ENCODE measurements at places on chromosomes 5 and 9.
A peak's percentile ranks its signal among the peaks of the same experiment; 100 is the strongest.

DNA sequence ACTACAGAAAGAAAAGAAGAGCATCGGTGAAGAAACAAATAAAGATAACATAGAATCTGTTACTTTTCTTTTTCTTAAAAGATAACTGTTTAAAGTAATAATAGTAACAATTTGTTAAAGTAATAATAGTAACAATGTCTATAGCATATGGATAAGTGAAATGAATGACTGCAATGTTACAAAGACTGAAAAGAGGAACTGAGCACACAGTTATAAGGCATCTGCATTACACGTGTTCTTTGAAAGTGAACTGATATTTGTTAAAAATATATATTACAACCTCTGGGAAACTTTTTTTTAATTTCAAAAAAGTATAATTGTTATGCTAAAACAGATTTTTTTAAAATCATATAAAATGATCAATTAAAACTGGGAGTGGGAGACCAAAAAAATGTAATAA, 88.4 kb upstream of the FST start:
- DNase-seq, result no peak

GRCh38 chr5:98570661-98571191, 202.7 kb upstream of the RGMB start:
- no peak for DNase-seq

- DNase-seq, result no peak
Measured at GRCh38 chr5:84281383-84281782, 103.3 kb downstream of the EDIL3 start.

DNA sequence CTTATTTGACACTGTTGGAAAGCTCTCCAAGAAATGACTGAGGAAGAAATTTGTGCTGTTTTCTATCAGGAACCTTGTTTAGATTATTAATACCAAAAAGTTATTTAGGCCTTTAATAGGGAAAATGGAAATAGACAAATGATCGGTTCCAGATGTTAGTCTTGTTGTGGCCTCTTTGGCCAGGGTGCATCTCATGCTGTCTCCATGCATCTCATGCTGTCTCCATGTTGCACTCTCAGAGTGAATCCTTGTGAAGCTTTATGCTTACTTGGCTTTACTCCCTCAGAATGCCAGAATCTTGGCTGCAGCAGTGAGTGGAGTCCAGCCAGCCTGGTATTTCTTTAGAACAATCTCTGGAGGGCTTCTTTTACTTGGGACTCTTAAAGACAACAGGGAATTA, 185.5 kb downstream of the ARHGAP26 start:
- DNase-seq, result no peak

- no peak for DNase-seq
Measured at GRCh38 chr9:130183133-130183762, 11.0 kb downstream of the NCS1 start.

- DNase-seq, result no peak
Measured at GRCh38 chr9:92189782-92190535, 74.7 kb upstream of the SPTLC1 start.

GRCh38 chr5:31645420-31646081, 6.6 kb downstream of the PDZD2 start:
- DNase-seq, result no peak

- DNase-seq, result no peak
Measured at GRCh38 chr9:129547063-129547462, 73.8 kb downstream of the C9orf50 start.

GRCh38 chr5:78858364-78858763, 126.7 kb downstream of the ARSB start:
- no peak for DNase-seq

DNA sequence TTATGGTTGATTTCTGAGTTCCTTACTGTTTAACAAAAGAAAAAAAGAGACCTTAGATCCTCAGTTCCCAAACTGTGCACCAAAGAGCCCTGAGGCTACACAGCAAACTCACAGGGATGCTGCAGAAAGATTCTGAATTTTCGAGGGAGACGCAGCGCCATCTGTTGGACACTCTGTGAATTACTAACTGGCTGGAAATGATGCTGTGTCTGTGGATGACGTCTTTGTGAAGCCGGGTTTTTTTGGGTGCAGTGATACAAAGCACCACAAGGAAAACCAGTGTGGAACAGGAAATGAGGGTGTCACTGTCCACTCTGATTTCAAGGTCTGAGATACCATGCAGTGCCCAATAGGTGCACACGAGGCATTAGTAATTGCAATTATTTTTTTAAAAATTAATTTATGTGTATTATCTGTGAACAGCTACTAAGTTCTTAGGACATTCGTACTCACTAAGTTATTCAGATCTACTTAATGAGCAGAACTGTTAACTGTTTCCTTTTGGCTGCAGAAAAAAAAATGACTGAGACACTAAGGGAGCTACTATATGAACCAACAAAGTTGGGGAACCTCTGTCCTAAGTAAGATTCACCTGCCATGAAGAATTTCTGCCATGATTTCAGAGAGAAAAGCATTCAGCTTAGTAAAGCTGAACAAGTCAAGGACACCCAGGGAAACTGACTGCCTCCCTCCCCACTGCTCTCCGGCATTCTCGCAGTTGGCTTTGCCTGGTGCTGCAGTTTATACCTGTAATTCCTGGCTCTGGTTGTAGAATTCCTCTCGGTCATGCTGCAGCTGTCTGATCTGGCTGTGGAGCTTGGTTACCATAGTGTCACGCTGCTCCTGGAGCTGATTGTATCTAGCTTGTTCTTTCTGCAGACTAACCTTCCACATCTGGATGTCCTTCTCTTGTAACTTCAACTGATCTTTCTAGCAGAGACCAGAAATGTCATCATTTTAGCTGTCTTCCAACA, 23.4 kb downstream of the SPACA9 start:
- no peak for DNase-seq

DNA sequence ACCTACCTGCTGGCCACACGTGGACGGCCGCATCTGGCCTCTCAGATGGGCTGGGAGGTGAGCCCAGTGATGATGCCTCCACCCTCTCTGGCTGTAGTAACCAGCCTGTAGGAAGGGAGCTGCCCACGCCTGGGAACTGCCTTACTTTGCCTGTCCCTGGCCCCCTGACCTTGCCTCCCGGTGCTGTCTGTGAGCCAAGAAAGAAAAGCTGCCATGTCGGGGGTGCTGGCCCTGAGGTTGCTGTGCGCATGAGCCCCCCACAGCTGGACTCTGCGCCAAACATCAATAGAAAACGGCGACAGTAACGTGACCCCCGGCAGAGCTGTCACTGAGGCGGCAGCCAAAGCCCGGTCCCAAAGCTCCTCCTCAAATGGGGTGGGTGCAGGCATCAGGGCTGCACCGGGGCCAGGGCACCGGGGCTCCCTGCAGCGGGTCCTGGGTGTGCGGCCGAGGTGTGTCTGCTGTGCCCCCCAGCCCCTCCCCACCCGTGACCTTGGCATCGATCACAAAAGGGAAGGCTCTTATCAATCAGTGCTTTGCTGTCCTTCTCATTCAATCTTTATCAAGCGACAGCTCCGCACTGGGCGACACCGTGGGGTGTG, 15.3 kb upstream of the SLC9A3 start:
- DNase-seq, result no peak

GRCh38 chr5:125236007-125236406, 489.6 kb upstream of the ZNF608 start:
- no peak for DNase-seq

DNA sequence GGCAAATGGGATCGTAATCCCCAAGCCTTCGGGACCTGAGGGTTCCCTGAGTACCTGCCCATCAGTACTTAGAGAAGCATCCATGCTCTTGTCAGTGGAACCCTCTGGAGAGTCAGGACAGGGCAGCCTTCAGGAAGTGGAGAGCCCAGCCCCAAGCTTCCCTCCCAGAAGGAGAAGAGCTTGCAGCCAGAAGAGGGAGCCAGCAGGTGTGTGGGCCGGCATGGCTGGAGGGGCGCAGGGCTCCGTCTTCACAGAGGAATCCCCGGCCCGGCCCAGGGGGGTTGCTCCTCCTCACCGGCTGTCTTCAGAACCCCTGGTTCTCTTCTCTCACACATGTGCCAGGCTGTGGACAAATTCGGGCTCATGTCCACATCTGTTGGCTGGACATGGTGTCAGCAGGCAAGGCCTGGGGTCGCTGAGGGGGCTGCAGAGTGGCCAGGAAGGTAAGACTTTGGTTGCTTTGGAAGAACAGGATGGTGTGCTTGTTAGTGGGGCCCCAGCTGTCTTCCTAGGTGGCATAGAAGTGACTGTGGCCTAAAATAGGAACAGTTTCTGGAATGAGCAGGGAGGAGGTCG, 58.9 kb upstream of the RXRA start:
- DNase-seq, result no peak

GRCh38 chr5:149257131-149257530, 14.5 kb upstream of the AFAP1L1 start:
- DNase-seq, result no peak

GRCh38 chr5:144100702-144101101, 69.8 kb downstream of the YIPF5 start:
- no peak for DNase-seq

DNA sequence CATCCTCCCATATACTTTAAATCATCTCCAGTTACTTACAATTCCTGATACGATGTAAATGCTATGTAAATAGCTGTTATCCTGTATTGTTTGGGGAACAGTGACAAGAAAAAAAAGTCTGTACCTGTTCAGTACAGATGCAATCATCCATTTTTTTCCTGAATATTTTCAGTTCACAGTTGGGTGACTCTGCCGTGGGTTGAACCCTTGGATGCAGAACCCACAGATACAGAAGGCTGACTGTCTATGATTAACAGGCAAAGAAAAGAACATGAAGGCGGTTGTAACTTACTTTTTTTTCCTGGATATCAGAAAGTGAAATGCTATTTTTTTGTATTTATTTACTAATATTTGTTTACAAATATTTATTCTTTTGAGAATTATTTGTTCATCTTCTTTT, 33.2 kb downstream of the DAP start:
- DNase-seq, result no peak

DNA sequence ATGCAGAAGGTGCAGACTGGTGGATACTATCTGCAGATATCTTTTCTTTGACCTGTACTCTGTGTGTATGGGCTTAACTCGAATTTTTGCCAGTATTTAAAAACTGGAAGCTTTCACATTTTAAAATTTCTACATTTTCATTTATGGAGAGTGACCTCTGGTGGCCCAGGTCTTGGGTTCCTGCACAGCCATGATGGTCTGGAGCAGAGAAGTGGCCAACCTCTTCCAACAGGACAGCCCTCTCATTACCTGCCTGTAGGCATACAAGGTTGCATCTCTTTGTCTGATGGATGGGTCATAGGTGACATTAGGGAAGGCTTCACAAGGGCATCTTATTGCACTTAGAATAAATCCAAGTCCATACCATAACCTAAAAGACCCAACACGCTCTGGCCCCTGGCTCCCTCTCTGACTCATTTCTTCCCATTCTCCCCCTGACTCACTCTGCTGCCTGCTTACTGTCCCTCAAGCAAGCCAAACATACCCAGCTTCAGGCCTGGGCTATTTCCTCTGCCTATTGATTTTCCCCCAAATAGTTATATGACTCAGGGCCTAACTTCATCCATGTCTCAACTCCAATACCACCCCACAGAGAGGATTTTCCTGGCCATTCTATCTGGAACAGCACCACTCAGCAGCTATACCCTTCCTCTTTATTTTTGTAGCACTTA, 113.3 kb upstream of the SLC1A3 start:
- DNase-seq, result no peak

- no peak for DNase-seq
Measured at GRCh38 chr5:127585661-127586060, 63.2 kb upstream of the CTXN3 start.

DNA sequence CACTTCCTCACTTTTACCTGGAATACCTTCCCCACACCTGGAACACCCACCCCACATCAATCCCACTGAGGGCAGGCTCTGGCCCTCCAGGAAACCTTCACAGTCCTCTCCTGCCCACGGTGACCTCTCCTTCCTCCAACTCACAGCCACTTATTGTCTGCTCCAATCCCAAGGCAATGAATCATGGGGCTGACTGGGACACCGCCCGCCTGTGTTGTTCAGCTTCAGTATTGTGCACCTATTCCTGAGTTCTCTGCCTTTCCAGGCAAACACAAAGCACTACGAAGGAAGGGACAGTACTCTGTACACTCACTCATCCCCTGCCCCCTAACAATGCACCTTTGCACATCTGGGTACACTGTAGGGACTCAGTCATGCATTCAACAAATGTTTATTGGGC, 7.3 kb downstream of the PCDH1 start:
- no peak for DNase-seq

GRCh38 chr5:170552621-170553115, 48.8 kb downstream of the KCNIP1 start:
- DNase-seq, result peak; percentile 74

- no peak for DNase-seq
Measured at GRCh38 chr5:58666598-58667581, 84.0 kb downstream of the RAB3C start.

DNA sequence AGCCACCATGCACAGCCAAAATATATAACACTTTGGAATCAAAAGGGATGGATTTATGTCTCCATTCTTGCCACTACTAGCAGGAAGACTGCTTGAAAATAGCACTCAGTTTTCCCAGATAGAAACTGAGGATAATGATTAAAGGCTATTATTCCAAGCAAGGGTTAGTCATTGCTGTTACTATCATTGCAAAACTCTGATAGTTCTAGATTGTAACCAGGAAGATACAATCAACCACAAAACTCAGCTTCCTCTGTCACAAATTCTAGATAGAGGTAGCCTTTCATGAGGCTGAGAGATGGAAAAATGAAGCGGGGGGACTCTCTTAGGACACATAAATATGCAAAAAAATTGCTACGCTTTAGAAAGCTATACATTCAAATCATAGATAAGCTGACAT, 3.1 kb downstream of the ANXA1 start:
- DNase-seq, result no peak

GRCh38 chr9:134620751-134621557, 20.6 kb upstream of the COL5A1 start:
- DNase-seq, result no peak

GRCh38 chr9:135135171-135135928, 47.9 kb downstream of the OLFM1 start:
- no peak for DNase-seq

DNA sequence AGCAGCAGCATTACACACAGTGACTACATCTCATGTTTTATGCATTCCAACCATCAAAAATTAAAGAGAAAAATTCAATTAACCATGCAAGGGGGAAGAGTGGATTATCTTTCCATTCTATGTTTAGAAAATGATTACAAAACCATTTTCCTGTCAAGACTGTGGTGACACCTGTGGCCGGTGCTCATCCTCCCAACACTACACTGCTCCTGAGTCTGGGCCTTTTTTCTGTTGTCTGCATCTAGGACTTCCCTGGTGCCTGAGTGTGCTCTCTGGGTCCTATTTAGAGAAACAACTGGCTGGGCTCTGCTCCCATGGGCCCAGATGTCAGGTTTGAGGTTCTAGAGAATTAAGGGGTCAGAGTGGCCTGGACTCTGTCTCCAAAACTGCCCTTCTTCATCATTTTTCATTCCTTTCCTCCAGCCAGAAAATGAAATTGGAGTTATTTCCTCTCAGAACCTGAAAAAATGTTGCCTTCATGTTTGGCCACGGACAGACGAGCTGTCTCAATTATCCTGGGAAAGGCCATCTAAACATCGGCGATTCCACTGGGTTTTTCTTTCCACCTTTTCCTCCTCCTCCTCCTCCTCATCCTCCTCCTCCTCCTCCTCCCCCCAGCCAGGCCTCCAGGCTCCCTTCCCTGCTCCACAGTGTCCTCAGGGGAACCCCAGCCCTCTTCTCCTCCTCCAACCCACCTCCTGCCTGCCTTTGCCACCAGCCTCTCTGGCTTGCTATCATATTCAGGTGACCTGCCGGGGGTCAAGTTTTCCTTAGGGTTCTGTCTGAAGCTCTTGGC, 11.4 kb upstream of the ARSI start:
- DNase-seq, result no peak

GRCh38 chr9:108722396-108722795, 133.4 kb downstream of the ACTL7B start:
- no peak for DNase-seq

- no peak for DNase-seq
Measured at GRCh38 chr9:80233906-80234305, 662.1 kb downstream of the TLE4 start.
